ENCODE measurements at places on chromosomes 3 and 15.

DNA sequence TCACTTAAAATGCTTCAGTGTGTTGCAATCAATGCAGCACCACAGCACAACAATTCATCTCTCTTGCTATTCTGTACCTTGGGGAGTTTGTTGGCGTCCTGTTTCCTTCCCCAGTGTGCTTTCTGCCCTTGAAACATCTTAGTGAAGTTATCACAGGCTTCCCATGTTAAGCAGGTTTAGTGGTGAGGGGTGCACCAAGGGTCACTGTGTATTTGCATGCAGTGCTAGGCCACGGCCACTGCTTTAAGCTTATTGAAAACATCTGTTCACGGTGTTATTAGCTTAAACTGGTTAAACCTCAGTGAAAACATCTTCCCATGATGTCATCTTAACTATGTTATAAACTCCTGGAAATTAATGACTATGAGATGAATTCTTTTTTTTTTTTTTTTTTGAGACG, 217.3 kb upstream of the GOLIM4 start:
- no peak for DNase-seq

DNA sequence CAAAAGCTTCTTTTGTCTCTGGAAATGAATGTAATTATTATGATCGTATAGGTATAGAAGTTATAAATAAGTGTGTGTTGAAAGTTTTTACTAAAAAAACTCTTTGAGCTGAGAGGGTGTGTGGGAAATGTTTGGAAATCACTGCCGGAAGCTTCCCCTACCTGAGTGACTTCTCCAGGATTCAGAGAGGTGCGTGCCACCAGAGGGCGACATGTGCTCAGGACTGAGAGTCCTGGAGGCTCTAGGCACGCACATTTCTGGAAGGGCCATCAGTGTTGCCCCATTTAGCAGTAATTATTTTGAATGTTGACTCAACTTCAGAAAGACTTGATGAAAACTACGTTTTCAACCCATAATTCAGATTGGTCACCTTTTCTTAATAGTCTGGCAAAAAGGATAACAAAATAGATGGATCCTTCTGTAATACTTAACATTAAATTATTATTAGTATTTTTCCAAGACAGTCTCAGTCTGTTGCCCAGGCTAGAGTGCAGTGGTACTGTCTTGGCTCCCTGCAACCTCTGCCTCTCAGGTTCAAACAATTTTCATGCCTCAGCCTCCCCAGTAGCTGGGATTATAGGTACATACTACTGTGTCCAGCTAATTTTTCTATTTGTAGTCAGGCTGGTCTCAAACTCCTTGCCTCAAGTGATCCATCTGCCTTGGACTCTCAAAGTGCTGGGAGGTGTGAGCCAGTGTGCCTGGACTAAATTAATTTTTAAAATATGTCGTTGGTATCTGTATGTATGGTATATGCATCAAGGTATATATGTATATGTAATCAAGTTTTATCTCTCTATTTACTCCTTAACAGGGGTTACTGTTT, 34.5 kb downstream of the GPR171 start:
- peak; percentile 15 for DNase-seq

DNA sequence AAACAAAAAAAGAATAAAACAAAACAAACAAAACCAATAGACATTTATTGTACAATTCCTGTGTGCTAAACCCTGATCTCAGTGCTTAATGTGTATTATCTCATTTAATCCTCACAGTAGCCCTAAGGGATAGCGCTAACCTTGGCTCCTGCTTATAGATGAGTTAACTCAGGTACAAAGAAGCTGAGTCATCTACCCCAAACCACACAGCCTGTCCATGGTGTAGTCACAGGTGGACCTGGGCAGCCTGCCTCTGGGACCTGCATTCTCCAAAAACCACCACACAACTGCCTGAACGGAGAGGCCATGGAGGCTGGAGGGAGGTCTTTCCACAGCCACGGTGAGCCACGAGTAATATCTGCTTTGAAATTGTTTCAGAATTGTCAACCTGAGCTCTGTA, 5.5 kb upstream of the CLN6 start:
- DNase-seq: no peak

DNA sequence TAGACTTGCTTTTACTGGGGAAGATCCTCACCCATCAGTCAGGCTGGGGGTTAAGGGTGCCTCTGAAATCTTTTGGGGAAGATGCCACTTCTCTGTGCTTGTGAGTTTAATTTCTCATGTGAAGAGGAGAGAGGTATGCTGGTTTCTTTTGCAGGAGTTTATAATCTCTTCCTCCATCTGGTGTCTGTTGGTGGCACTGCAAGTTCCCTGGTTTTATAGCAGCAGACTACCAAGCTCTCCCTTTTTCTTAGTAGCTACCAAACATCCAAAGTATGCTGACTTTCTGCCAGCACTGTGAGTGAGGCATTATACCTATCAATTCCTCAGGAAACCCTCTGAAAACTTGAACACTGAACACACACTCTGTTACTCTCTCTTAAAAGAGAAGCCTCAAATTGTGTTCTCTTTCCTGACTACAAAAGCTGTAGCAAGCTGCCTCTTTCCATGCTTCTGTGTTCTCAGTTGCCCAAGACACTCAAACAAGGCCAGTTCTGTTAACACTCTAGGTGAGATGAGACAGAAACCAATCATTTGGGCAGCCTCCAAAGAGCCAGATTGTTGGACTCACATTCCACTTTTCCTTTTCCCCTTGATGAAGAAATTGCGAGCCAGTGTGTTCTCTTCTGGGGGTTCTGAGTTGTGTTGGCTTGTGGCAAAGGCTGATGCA, 299.5 kb downstream of the GAP43 start:
- no peak for DNase-seq

DNA sequence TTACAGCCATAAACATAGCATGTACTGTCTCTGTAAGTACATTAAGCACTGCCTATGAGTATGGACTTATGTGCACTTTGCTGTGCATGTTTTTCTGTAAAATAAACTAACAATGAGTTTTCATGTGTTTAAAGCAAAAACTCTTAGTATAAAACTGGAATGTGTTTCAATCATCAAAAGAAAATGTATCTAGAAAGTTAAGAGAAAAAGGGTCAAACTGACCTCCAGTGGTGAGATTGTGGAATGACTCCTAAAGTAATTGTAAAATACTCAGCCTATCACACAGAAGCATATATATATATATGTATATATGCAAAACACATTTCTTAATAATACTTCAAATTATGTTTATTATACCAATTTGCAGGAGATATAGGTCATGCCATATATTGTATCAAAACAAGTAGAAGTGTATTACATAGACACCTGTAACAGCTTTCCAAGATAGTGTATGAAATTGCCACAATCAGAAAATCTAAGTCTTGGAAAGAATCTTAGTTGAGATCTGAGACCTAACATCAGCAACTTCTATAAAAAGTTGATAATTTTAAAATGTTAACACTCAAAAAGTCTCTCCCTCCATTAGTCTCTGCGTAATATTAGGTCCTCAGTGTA, 199.6 kb downstream of the FMN1 start:
- DNase-seq: peak; percentile 13

DNA sequence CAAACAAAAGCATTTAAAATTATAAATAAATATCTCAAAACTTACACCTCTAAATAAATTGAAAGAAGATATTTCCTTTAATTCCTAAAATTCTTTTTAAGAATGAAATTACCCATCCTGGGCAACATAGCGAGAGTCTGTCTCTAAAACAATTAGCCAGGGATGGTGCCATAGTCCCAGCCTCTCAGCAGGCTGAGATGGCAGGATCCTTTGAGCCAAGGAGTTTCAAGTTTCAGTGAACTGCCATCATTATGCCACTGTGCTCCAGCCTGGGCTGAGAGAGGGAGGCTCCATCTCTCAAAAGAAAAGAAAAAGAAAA, 25.4 kb downstream of the AADAC start:
- DNase-seq: no peak

DNA sequence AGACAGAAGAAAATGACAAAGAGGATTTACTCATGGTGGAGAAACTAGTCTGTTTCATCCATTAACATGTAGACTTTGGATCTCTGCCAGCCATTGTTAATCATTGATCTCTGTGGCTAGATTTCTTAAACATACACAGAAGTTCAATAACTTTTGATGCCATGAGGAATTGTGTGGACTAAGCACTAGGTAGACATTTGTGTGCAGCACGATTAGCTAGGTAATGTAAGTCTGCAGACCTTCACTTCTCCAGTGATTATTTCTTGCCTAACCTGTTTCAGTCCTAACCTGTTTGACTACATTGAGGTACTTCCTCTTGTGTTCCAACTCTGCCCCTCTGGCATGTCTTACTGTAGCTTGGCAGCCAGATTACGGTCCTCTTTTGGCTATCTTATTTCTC, 928.5 kb upstream of the ROBO1 start:
- no peak for DNase-seq

DNA sequence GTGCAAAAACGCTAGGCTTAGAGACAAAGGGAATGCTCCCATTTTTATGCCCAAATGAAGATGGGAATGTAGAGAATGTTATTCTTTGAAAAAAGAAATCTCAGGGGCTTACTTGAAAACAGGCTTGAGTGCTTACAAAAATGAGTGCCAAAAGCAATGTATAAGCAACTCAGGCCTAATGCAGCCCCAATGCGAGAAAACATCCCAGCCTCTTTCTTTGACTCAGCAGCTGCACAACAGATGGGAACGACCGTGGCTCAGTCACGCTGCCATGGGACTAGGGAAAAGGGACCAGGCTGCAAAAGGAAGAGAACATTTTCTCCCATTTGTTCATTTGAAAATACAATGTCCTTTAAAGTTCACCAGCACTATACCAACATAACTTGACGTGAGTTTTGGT, 246.4 kb upstream of the LRIG1 start:
- DNase-seq: no peak

GRCh38 chr3:149971403-149972075, 844 bp upstream of the PFN2 start:
- peak; percentile 41 for DNase-seq

DNA sequence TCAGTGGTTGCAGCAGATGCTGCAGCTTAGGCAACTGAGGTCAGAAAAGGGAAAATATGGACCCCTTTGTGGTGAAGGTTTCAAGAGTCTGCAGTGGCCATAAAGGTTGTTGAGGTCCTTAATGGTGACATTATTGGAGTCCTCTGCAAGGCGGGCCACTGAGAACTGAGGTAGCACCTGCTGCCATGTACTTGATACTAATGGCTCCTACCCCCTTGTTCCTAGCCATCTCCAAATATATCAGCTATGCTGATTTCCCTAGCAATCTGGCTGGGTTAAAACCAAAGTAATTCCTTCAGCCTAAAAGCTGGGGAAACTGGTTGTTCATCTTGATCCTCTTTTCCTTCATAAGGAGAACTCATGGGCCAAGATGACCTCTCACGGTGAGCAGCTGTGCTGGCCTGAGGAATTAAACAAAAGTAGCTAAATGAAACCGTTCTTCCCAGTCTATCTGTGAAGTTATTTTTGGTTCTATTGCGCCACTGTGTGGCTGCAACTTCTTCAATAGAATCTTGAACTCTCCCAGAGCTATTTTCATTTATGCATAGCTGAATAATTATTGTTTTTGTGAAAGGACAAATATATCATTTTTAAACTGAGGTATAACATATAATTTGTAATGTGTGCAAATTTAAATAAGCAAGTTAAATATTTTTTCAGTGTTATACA, 76.1 kb upstream of the PLSCR4 start:
- DNase-seq: peak; percentile 6

- DNase-seq: no peak
Observed at GRCh38 chr3:49271047-49271446, 6.0 kb downstream of the C3orf62 start.

- DNase-seq: no peak
Observed at GRCh38 chr15:54843006-54843405, 353.7 kb downstream of the RSL24D1 start.

DNA sequence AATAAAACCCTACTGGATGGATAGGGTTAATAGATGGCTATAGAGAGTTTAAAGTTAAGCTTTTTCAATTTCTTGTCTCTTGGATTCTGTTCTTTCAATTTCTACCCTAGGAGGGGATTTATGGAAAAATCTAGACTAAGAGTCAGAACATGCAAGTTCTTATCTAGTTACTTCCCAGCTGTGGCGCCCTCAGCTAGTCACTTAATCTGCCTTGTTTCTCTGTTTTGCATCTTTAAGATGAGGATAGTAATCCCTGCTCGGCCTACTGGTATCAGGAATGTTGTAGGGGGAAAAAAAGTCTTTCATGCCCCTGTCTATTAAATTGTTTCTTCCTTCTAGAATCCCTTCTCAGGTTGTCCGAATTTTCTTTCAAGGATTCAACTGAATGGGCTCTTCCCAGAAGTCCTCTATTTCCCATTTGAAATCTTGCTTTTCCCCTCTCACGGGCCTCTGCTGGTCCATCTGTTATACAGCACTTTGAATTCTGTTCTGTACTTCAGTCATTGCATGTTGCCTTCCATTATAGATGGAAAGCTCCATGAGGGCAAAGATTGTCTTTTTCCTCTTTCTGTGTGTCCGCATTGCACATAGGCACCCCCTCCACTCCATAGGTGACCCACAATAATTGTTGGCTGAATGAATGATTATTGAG, 4.4 kb downstream of the KCTD6 start:
- no peak for DNase-seq

DNA sequence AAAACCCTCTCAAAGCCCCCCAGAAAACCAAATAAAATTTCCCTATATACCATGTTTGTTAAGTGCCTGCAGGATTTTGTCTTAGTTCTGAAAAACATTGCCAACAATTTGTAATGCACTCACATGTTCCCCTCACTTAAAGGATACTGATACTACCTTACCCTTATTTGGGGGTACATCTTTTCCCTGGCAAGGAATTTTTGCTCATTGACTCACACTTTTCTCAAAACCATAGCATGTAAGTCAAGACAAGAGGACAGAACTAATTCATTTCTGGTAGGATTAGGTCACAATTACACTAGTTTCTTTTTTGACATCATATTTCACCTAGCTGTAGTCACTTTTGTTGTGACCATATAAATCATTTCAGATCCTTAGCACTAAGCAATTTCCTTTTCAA, 222.2 kb downstream of the THRB start:
- no peak for DNase-seq

GRCh38 chr15:60939389-60939788, 289.7 kb downstream of the RORA start:
- no peak for DNase-seq

- no peak for DNase-seq
Observed at GRCh38 chr15:39181940-39182339, 398.9 kb upstream of the THBS1 start.

- no peak for DNase-seq
Observed at GRCh38 chr3:73558727-73559075, 66.0 kb downstream of the PDZRN3 start.

DNA sequence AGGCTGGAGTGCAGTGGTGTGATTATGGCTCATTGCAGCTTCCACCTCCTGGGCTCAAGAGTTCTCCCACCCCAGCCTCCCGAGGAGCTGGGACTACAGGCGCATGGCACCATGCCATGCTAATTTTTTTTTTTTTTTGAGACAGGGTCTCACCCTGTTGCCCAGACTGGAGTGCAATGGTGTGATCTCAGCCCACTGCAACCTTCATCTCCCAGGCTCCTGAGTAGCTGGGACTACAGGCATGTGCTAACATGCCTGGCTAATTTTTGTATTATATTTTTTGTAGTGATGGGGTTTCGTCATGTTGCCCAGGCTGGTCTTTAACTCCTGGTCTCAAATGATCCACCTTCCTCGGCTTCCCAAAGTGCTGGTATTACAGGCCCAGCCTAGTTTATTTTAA, 4.0 kb downstream of the TEX9 start:
- DNase-seq: no peak

Measured in frontal cortex (tissue), 4 donors.